ENCODE measurements at places on chromosomes 16 and 17.

GRCh38 chr17:14331982-14332298 is 31.1 kb downstream of the HS3ST3B1 start:
- DNase-seq: no peak

DNA sequence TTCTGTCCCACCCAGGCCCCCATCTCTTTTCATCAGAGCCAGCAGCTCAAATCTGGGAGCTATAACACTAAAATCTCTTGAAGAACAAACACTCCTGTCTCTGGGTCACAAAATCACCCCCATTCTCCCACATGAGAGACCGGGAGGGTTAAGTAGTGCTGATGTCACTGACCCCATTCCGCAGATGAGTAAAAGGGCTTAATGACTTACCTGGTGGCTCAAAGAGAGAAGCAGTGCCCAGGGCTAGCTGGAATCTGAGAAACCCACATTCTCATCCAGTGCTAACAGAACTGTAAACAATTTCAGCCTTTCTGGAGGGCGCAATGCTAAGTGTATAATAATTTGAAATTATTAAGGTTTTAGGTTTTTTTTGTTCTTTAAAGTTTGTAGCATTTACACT is 26.3 kb upstream of the LHX1 start:
- no peak for DNase-seq

DNA sequence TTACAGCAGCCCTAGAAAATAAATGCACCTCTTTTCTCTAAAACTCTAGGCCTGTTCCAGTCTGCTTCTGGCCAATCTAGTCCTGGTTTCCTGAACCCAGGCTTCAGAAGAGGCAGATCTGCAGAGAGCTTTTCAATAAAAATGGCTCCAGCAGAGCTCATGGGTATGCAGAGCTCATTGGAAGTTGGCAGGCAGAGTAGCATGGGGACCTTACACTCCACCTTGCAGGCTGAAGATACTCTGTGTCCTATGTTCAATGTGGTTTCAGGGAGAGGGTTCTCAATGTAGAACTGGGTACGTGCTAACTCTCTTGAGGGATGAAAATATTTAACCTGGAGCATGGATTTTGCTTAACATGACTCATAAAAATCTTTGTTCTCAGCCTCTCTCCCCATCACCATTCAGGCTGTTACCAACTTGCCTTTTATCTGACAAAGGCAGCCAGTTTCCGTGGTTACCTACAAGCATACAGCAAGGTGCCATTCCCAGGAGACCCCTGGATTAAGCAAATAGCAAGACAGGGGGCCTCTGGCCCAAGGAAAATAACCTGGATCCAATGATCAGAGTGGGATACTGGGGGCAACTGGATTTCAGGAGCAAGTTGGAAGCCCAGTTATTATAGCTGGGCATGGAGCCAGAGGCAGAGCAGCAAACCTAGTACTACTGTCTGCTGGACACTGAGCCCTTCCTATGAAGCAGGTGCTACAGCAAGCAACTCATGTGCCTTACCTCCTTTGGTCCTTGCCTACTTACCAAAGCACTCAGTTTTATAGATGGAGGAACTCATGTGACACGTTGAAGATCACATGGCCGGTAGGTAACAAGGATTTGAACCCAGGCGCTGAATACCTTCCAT is 98.2 kb upstream of the DHX40 start:
- no peak for DNase-seq

GRCh38 chr17:77869665-77870132 is 88.8 kb upstream of the TNRC6C start:
- no peak for DNase-seq

Measured in pons (tissue), 1 donor.